Stimulated activated CD4-positive, alpha-beta T cell treated with anti-CD3 and anti-CD28 coated beads, Interleukin-4, amount 100 ng/mL, for 48 hours (primary cell): ENCODE measurements at places on chromosomes 13 and 19.

DNA sequence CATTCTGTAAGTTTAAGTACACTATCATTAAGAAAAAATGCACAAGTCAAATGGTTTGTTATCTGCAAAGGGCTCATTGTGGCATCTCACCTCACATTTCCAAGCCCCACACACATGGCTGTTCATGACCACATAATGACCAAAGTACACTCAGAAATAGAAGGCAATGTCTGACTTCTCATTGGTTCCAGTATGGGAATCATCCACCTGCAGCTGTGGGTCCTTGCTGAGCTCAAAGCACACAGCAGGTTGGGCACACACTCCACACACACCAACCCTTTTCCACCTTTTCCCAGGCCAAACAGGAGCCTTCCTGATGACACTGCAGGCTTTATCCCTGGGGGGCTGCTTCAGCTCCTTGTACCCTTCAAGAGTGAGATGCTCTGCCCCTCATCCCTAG is 11.8 kb downstream of the CLC start:
- no peak for DNase-seq

- DNase-seq = no peak
Observed at GRCh38 chr13:88895261-88895941, 1224.2 kb downstream of the SLITRK5 start.

DNA sequence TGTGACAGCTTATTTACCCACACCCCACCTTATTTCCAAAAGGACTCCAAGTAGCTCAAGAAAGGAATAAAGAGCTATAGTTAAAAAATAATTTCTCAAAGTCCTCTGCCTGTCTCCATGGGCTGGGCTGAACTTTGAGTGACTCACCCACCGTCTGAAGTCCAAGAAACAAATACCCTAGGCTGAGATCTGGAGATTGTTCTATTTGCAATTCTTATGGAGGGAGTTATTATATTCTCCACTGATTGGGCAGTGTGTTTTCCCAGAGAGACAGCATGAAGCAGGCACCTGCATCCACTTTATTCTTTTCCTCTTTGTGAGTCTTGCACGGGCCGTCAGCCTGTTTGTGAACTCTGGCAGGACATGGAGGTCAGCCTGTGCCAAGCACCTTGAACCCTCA is 63.2 kb downstream of the SHISA2 start:
- DNase-seq = no peak

- no peak for DNase-seq
Observed at GRCh38 chr13:28601581-28601980, 57.3 kb upstream of the POMP start.

GRCh38 chr19:8088752-8089663 is 36.4 kb downstream of the CCL25 start:
- no peak for DNase-seq

DNA sequence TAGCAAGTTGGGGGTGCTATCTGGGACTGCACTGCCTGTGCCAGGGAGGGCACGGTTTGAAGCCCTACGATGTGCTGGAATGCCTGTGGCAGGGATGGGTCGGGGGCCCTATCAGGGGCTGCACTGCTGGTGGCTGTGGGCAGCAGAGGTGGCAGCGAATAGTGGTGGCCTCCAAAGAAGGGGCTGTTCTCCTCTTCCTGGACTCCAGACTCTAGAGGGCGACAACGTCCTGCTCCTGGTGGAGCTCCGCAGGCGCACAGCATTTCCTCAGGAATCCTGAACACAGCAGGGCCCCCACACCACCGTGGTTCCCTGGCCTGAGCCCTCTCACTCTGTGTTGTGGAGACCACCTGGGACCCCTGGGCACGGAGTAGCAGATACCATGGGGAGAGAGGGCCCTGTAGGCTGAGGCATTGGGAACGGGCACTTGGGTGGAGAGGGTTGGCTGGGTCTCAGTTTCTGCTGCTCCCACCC is 145.6 kb downstream of the TNFRSF19 start:
- DNase-seq = no peak

- no peak for DNase-seq
Observed at GRCh38 chr13:27791146-27791900, 960 bp upstream of the GSX1 start.

DNA sequence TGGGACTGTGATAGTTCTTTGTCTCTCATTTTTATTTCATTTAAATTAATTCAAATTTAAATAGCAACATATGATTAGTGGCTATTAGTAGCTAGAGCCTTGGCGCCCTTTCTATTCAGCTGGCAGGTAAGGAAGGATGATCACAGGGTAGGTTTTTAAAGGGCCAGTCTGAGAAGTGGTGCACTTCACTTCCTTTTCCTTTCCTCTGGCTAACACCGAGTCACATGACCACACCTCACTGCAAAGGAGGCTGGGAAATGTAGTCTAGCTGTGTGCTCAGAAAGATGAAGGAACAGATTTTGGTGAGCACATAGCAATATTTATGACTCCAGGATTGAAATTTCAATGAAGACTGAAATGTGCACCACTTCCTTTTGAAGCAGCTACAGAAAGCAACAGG is 128.7 kb downstream of the TSHZ3 start:
- peak; percentile 11 for DNase-seq

DNA sequence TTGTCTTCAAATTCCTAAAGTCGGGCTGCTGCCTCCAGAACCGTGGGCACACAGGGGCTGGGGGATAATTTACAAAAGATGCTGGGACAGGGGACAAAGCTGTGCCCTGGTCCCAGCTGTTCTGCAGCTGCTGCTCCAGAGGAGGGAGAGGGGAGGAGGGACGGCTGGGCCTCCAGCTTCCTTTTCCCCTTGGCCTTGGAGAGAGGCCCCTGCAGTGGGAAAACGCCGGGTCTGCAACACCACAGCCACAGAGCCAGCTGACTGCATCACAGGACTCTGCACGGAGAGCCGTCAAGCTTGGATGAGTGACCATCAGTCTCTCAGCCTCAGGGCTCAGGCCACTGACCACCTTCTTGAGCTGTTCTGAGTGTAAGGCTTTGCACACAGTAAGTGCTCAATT is 6.1 kb downstream of the DOCK6 start:
- DNase-seq = no peak

GRCh38 chr19:2623798-2624197 is 78.7 kb downstream of the GNG7 start:
- no peak for DNase-seq

DNA sequence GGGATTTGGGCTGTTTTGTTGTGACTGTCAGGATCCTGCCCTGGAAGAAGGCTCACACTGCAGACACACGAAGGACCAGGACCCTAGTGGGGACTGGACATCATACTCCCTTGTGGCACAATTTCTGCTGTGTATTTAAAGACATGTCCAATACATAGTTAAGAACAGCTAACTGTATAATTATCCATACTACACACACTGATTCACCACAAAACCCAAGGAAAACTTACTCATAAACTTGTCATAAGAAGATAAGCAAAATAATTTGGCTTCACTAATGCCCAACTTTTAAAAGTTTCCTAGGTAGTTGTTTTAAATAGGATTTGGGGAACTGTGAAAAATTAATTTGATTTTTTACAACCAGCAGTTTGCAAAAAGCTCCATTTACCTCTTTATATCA is 46.1 kb downstream of the LATS2 start:
- DNase-seq = no peak

GRCh38 chr19:23440207-23440606 is 44.9 kb upstream of the ZNF91 start:
- DNase-seq = no peak

GRCh38 chr13:111564606-111565005 is 244.2 kb downstream of the TEX29 start:
- no peak for DNase-seq

DNA sequence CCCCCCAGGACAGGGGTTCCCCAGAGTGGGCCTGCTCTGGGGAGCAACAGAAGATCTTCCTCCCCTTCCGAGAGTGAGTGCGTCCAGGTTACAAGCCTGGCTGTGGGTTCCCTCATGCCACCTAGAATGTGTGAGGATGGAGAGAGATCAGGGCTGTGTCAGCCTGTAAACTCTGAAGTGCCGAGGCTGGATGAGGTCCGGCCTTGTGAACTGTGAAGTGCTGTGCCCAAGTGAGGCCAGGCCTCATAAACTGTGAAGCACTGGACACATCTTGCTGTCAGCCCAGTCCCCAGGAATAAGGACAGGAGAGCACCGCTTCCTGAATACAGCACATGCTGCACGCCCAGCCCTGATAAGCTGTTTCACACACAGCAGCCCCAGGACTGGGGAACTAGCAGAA is 7.6 kb downstream of the KCNN1 start:
- DNase-seq = no peak

GRCh38 chr13:114161644-114162532 is 17.2 kb upstream of the CFAP97D2 start:
- no peak for DNase-seq

DNA sequence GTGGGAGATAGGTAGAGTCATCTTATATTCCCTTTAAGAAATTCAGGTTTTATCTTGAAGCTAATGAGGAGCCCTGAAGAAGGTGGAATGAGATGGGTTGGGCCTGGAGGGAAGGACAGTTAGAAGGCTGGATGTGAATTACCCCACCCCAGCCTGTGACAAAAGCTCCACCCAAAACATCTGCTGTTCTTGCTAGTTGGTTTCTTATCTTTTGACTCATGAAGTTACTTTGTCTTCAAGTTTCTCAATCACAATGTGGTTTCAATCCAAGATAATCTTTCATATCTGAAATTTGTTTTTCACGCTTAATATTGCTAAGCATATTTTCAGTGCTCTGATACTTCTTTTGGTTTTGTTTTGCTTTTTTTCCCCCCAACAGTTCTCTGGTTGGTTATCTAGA is 38.3 kb upstream of the HMGB1 start:
- DNase-seq = peak; percentile 2

DNA sequence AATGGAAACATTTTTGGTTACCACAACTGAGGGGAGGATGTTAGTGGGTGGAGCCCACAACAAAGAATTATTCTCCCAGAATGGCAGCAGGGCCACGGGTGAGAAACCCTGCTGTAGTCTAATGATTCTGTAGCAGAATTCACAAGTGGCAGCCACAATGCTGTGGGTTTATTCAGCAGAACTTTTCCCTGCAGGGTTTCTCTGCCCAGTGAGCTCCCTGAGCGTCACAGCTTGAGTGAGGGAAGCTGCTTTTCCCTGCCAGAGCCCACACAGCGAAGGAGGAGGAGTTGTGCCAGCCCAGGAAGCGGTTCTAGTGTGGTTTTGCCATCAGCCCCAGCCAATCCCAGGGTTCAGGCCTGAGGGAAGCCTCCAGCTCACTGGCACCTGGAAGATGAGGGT is 4.4 kb downstream of the ATP12A start:
- DNase-seq = peak; percentile 21

DNA sequence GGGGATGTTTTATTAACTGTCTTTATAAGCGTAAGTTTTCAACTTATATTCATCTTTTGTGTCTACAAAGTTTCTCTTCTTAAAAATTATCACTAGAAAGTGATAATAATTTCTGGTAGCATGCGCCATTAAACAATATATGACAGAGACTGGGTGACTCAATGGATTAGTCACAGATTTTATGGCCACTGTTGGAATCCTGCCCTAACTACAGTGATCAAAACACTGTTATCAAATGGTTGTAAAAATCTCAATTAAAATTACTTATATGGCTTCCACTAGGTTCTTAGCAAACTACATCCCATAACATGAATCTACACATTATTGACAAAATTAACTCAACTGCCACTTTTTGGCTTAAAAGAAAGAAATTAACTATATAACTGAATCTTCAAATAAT is 350.0 kb downstream of the DACH1 start:
- DNase-seq = no peak

- DNase-seq = no peak
Observed at GRCh38 chr19:33998739-33999345, 173.5 kb upstream of the LSM14A start.

DNA sequence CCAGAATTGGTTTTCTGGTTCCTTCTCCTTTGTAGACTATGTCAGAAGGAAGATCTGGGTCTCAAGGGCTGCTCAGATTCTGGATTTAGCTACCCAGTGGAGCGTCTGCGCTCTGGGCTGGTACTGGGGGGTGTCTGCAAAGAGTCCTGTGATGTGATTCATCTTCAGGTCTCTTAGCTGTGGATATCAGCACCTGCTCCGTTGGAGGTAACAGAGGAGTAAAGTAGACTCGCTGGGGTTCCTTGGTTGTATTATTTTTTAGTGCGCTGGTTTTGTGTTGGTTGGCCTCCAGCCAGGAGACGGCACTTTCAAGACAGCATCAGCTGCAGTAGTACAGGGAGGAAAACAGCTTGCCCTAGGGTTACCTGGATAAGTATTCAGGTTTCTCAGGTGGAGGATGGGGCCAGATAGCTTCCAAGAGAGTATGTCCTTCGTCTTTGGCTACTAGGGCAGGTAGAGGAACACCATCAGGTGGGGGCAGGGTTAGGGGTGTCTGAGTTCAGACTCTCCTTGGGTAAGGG is 10.4 kb upstream of the KLK15 start:
- no peak for DNase-seq
